ENCODE measurements at places on chromosomes 2 and 18.

- no peak overlapping the region for H3K27ac ChIP-seq
- peaks cover 4% of the 10 kb centered on the region for H3K27me3 ChIP-seq
- peaks cover 2% of the 10 kb centered on the region for H3K4me1 ChIP-seq
- no peak for DNase-seq
- no peak overlapping the region for H3K4me3 ChIP-seq
- H3K36me3 ChIP-seq: no peaks in the 10 kb centered on the region
These were observed 37.2 kb upstream of the CFAP36 start for GRCh38 chr2:55482186-55482884.

DNA sequence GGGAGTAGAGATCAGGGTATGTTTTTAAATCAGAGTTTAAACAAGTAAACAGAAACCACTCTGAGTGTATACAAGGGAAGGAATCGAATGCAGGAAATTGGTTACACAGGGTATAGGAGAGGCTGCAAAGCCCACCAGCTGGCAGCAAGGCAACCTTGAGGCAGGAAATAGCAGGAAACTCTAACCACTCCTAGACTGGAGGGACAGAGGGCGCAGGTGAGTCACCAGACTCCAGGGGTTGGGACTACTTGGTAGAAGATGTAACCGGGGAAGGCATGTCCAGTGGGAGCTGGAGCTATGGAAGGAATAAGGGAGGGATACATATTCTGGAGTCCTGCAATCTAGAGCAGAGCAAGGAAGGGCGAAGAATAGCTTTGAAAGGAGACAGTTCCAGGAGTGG is 152.3 kb downstream of the MEIS1 start:
- H3K4me1 ChIP-seq: no peaks in the 10 kb centered on the region
- H3K36me3 ChIP-seq: no peaks in the 10 kb centered on the region
- no peak overlapping the region for H3K27ac ChIP-seq
- DNase-seq: no peak
- H3K4me3 ChIP-seq: no peak overlapping the region

DNA sequence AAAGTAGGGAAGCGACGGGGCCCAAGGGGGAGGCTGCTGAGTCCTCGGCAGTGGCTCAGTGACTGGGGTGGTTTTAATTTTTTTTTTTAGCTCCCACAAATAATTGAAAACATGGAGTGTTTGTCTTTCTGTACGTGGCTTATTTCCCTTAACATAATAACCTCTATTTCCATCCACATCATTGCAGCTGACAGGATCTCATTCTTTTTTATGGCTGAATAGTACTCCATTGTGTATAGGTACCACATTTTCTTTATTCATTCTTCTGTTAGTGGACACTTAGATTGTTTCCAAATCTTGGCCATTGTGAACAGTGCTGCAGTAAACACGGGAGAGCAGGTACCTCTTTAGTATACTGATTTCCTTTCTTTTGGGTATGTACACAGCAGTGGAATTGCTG is 65.1 kb downstream of the ASAP2 start:
- no peaks in the 10 kb centered on the region for H3K36me3 ChIP-seq
- H3K4me1 ChIP-seq: no peaks in the 10 kb centered on the region
- H3K4me3 ChIP-seq: no peak overlapping the region
- peaks cover 17% of the 10 kb centered on the region for H3K27me3 ChIP-seq

- no peak overlapping the region for H3K27ac ChIP-seq
- peaks cover 36% of the 10 kb centered on the region for H3K4me1 ChIP-seq
- H3K36me3 ChIP-seq: peaks cover 26% of the 10 kb centered on the region
- DNase-seq: peak; percentile 63
- H3K27me3 ChIP-seq: no peaks in the 10 kb centered on the region
These were observed 17.0 kb downstream of the RTN4 start for GRCh38 chr2:55033076-55033742.

DNA sequence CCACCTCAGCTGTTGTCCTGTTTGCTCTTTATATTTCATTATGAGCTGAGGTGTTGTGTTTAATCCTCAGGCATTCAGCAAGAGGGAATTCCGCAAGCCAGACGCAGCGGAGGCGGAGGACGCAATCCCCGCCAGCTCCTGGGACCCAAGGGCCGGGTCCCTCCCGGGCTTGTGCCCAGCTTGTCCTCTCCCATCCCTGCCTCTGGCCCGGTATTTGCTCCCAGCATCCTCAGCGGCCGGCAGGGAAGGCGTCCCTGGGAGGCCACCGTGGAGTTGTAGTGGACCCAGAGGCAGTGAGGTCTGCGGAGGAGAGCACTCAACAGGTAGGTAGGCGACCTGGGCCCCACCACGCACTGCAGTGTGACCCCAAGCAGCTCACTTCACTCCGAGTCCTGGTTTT is 42.5 kb upstream of the FOSL2 start:
- H3K36me3 ChIP-seq: no peaks in the 10 kb centered on the region
- DNase-seq: no peak
- no peak overlapping the region for H3K27ac ChIP-seq
- peaks cover 21% of the 10 kb centered on the region for H3K4me1 ChIP-seq
- H3K27me3 ChIP-seq: no peaks in the 10 kb centered on the region
- H3K4me3 ChIP-seq: no peak overlapping the region

DNA sequence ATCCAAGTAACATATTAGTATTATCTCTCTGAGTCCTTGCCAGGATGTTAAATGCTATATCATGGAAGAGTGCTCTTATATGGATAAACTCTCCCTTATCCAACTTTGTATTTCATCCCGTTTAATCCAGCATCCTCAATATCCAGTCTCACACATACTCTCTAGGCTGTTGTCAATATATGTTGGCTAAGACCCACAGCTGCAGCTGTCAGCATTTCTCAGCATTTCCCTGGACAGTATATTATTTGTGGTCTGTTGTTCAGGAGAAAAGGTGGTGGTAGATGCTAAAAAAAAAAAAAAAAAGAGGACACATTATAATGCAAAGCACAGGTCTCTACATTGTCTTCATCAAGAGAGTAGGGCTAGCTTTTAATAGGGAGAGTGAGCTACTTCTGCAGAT is 1368.0 kb upstream of the ZEB2 start:
- H3K4me3 ChIP-seq: no peak overlapping the region
- H3K36me3 ChIP-seq: no peaks in the 10 kb centered on the region
- no peak overlapping the region for H3K27ac ChIP-seq
- H3K4me1 ChIP-seq: no peaks in the 10 kb centered on the region
- no peak for DNase-seq
- no peaks in the 10 kb centered on the region for H3K27me3 ChIP-seq

GRCh38 chr2:207869784-207870778 is 100.4 kb upstream of the FZD5 start:
- H3K4me1 ChIP-seq: no peaks in the 10 kb centered on the region
- DNase-seq: no peak
- H3K27ac ChIP-seq: no peak overlapping the region
- H3K27me3 ChIP-seq: no peaks in the 10 kb centered on the region
- no peaks in the 10 kb centered on the region for H3K36me3 ChIP-seq

DNA sequence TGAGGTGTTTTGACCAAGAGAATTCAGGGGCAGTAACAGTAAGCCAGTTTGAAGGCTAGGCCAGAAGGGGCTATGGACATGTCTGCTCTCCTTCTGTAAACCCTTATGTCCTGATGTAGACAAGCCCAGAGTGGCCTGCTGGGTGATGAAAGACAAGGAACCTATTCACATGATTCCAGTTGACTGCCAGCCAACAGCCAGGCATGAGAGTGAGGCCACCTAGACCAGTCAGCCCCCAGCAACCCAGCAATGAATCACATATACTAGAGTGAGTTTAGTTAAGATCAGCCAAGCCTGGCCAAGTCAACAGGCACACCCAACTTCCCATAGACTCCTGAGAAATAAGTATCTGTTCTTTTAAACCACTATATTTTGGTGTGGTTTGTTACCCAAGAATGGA is 1889.7 kb upstream of the CELF4 start:
- H3K27me3 ChIP-seq: no peaks in the 10 kb centered on the region
- no peaks in the 10 kb centered on the region for H3K36me3 ChIP-seq
- no peak overlapping the region for H3K4me3 ChIP-seq
- H3K27ac ChIP-seq: no peak overlapping the region
- no peaks in the 10 kb centered on the region for H3K4me1 ChIP-seq

DNA sequence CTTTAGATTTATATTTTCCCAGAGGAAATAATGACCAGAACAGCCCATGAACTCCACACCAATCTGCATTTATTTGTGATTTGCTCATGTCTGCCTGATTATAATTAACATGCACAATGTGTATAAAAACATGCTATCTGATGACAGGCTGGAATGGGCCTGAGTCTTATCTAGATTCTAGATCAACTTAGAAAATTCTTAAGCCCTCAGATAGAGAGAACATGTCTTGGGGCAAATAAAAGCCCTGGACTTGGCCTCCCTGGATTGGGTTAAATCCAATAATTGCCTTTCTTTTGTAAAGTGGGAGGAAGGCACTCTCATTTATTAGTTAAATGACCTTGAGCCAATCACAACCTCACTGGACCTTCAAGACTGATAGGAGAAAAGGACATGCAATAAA is 61.8 kb downstream of the EVA1A start:
- H3K36me3 ChIP-seq: no peaks in the 10 kb centered on the region
- DNase-seq: no peak
- H3K4me3 ChIP-seq: no peak overlapping the region
- peaks cover 6% of the 10 kb centered on the region for H3K27me3 ChIP-seq

GRCh38 chr2:36146765-36147164 is 208.8 kb upstream of the CRIM1 start:
- H3K4me1 ChIP-seq: peaks cover 22% of the 10 kb centered on the region
- peak overlapping the region; percentile 14 for H3K27ac ChIP-seq
- peaks cover 30% of the 10 kb centered on the region for H3K27me3 ChIP-seq
- H3K4me3 ChIP-seq: peak overlapping the region; percentile 53
- no peaks in the 10 kb centered on the region for H3K36me3 ChIP-seq

GRCh38 chr2:151716721-151717120 is 17.6 kb downstream of the NEB start:
- H3K4me1 ChIP-seq: no peaks in the 10 kb centered on the region
- no peak overlapping the region for H3K27ac ChIP-seq
- H3K4me3 ChIP-seq: no peak overlapping the region
- no peak for DNase-seq
- H3K27me3 ChIP-seq: no peaks in the 10 kb centered on the region

- H3K36me3 ChIP-seq: no peaks in the 10 kb centered on the region
- H3K27ac ChIP-seq: no peak overlapping the region
These were observed 263.2 kb upstream of the CDH7 start for GRCh38 chr18:65487569-65487968.

- H3K27me3 ChIP-seq: no peaks in the 10 kb centered on the region
- peaks cover 37% of the 10 kb centered on the region for H3K36me3 ChIP-seq
- H3K27ac ChIP-seq: no peak overlapping the region
- no peak for DNase-seq
- H3K4me3 ChIP-seq: no peak overlapping the region
- H3K4me1 ChIP-seq: peaks cover 21% of the 10 kb centered on the region
These were observed 322.5 kb downstream of the ARHGAP15 start for GRCh38 chr2:143451642-143452281.

DNA sequence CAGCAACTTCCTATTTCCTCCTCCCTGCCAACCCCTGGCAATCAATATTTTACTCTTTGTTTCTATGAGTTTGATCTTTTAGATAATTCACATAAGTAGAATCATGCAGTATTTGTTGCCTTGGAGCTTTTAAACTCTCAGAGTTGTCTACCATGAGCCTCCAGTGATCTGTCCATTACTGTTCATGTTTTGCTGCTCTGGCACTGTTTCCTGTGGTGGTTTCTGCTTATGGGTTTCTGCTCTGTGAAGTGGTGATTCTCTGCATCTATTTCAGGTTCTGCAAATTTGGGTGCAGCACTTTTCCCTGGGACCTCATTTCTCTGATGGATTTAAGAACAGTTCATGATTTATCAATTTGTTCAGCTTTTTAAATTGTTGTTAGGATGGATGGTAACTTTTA is 908.1 kb upstream of the FANCL start:
- H3K4me3 ChIP-seq: no peak overlapping the region
- H3K27ac ChIP-seq: no peak overlapping the region
- DNase-seq: no peak
- no peaks in the 10 kb centered on the region for H3K27me3 ChIP-seq

- DNase-seq: no peak
- H3K27ac ChIP-seq: no peak overlapping the region
- H3K27me3 ChIP-seq: peaks cover 8% of the 10 kb centered on the region
- H3K36me3 ChIP-seq: no peaks in the 10 kb centered on the region
These were observed 197.0 kb downstream of the ANAPC1 start for GRCh38 chr2:111686994-111687393.

DNA sequence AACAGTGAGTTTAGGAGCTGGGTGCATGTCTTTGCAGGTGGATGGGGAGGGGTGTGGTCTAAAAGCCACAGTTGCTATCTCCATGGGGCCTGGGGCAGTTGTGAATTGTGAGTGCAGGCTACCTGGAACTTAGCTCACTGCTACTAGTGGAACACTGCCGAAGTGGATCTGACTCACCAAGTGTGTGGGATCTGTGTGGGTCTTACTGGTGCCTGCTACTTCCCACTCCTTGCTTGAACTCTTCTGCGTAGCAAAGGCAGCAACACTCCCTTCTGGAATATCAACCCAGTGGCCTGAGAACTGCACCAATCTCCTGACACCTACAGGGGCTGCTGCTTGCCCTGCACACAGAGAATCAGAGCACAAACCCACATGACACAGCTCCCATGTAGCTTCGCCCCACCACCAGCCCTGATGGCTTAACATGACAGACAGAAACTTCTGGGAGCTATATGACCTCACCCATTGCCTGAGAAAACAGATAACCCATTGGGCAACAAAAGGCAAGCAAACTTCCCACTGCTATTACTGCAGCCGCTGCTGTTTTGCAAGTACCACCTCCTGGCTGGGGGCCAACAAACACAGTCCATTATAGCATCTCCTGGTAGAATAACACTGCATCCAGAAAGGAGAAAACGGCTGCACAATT is 455.1 kb upstream of the DDX18 start:
- H3K4me1 ChIP-seq: no peaks in the 10 kb centered on the region
- no peak for DNase-seq
- H3K36me3 ChIP-seq: no peaks in the 10 kb centered on the region
- H3K27ac ChIP-seq: no peak overlapping the region

DNA sequence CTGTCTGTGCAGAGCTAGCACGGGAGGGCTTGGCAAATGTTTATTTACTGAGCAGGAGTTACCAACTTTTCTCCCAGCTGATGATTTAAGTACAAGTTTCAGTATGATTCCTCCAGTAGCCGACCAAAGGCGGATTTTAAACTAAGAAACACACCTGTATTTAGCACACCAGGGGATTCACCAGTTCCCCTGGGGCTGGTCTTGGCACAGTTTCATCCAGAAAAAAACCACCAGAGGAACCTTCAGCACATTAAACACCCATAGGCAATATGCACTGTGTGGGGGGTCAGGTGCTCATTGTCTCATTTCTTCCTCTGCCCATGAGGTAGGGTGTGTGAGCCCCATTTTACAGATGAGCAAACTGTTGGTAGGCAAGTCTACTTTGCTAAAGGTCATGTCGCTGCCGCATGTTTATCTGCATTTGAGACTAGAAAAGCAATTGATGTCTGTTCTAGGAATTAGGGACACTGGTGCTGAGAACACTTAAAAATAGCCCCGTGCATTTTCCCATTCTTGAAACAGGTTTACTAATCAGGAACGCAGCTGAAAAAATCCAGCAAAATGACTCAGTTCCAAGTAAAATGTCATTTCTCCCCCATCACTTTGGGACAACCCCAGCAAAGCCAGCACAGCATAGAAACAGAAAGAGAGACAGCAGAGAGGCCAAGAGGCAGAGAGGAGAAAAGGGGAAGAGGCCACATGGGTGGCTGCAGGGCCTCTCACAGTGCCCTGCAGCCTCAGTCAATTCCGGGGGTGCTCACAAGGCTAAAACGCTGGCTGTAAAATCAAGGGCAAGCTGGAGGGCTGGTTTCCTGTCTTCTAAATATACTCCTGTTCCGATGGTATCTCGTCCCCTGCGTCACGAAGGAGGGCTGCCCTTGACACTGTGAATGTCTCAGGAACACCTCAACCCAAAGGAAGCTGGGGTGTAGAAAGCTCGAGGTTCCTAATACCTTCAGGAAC is 166.8 kb upstream of the ID2 start:
- H3K4me3 ChIP-seq: peak overlapping the region; percentile 58
- DNase-seq: peak; percentile 87
- H3K4me1 ChIP-seq: peaks cover 63% of the 10 kb centered on the region
- H3K27ac ChIP-seq: peak overlapping the region; percentile 96

All from activated CD4-positive, alpha-beta T cell treated with anti-CD3 and anti-CD28 coated beads, Interleukin-2, amount 10 ng/mL, durations not matched to agents 24 days and 14 days (primary cell).